ENCODE measurements at places on chromosomes 2 and 18.

DNA sequence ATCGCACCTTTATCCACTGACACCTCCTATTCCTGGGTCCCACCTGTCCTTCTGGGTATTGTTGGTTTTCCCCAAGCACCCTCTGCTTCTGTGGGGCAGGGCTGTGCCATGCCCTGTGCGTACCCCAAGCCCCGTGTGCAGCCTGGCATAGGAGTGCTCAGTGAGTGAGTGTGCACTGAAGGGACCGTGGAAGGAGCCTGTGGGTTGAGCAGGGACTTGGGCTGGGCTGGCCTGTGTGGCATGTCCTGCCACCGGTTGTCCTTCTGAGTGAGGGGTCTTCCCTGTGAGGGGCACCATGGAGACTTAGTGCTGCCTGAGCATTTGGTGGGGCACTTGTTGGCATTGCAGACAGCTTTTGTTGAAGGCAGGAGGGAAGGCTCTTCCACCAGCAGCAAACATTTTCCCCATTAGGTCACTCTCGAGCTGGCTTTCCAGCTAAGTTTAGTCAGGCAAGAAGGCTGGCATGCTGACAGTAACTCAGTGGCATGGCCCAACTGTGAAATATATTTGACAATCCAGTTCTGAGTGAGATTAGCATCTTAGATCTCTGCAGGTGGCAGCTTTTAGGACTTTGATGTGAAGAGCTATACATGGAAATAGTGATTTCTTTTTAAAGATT, 64.7 kb downstream of the LPIN1 start:
- no peak for DNase-seq

GRCh38 chr2:127048618-127048935, 58.4 kb downstream of the BIN1 start:
- no peak for DNase-seq

GRCh38 chr18:48948112-48949049, 2.4 kb downstream of the SMAD7 start:
- peak; percentile 44 for DNase-seq

GRCh38 chr2:126883666-126884040, 15.0 kb upstream of the TEX51 start:
- no peak for DNase-seq

DNA sequence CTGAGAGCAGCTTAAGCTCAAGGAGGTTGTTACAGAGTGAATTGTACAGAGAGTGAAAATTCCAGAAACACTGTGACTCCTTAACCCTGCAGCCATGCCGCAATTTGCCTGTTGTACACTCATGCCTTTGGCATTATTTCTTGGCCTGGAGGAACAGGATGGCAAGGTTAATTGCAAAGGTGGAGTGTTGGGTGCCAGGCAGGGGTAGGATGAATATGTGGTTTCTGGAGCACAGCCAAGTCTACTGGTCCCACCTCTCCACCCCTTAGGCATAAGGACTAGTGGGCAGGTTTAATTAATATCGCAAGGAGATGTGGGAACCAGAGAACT, 250.2 kb downstream of the LRRTM1 start:
- DNase-seq, result no peak

- DNase-seq, result no peak
Measured at GRCh38 chr2:121297217-121297830, 12.3 kb upstream of the TFCP2L1 start.

DNA sequence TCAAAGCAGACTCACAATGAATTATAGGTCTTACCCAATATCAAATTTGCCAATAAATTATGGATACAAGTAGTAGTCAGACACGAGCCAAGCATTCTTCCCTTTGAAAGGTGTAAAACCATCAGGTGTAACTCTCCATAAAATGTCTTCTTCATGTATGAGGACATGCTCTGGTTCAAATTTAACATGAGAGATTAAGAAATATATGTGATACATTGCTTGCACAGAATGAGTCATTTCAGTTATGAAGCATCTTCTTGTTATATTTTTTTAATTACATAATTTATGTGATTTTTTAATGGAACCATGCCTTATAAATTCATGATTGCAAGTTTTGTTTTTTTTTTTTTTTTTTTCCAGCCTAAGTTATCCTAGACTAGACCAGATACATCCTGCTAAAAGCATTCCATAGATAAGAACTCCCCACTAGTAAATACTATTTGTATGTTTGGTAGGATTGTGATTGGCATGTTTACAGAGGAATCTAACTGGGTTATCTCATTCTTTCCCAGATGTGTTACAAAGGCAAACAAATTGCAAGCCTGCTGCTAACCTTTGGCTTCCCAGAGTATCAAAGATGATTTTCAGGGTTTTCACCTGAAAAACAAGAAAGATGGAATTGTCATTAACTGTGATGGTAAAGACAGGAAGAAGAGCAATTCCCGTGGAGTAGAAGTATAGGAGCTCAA, 621.9 kb downstream of the XIRP2 start:
- DNase-seq, result no peak

- no peak for DNase-seq
Measured at GRCh38 chr2:149422991-149423338, 92.6 kb downstream of the LYPD6 start.

GRCh38 chr2:236089271-236090026, 78.7 kb downstream of the GBX2 start:
- no peak for DNase-seq

- no peak for DNase-seq
Measured at GRCh38 chr18:49967636-49968313, 154.4 kb upstream of the ACAA2 start.

DNA sequence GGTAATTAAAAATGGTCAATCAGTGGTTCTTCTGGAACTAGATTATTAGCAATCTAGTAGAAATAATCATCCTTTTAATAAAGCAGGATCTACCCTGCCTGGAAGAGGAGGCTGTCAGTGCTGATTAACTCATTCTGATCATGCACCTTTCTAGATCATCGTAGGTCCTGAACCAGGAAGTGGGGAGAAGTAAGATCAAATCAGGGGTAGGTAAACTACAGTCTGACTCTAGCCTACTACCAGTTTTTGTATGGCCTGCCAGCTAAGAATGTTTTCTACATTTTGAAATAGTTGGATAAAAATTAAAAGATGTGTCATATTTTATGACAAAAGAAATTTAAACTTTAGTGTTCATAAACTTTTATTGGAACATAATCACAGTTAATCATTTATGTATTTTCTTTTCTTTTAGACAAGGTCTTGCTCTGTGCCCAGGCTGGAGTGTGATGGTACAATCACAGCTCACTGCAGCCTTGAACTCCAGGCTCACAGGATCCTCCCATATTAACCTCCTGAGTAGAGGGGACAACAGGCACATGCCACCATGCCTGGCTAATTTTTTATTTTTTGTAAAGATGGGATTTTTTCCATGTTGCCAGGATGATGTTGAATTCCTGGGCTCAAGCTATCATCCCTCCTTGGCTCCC, 36.1 kb downstream of the C18orf54 start:
- no peak for DNase-seq

Measured in activated CD4-positive, alpha-beta T cell treated with anti-CD3 and anti-CD28 coated beads for 4 hours (primary cell).